ENCODE measurements at places on chromosomes 7 and 10. TPM values are rescaled to one million over a fixed set of nuclear protein-coding genes. Genes with fewer than 3 reads are reported as not detected.

PIP gene
- total RNA-seq: not detected

CDNF gene
- 1.8 TPM for total RNA-seq

SFTPA1 gene
- not detected for total RNA-seq

GSTO2 gene
- 2.3 TPM for total RNA-seq

PNLIPRP3 gene
- total RNA-seq: not detected

PLA2G12B gene
- total RNA-seq: not detected

CADPS2 gene
- total RNA-seq: not detected

GRCh38 chr7:107846324-107846723 lies 43.3 kb upstream of the SLC26A3 start:
- no peaks in the 10 kb centered on the region for H3K4me1 ChIP-seq
- H3K27me3 ChIP-seq: no peaks in the 10 kb centered on the region
- DNase-seq: no peak
- H3K4me3 ChIP-seq: no peak overlapping the region
- no peaks in the 10 kb centered on the region for H3K36me3 ChIP-seq

DNA sequence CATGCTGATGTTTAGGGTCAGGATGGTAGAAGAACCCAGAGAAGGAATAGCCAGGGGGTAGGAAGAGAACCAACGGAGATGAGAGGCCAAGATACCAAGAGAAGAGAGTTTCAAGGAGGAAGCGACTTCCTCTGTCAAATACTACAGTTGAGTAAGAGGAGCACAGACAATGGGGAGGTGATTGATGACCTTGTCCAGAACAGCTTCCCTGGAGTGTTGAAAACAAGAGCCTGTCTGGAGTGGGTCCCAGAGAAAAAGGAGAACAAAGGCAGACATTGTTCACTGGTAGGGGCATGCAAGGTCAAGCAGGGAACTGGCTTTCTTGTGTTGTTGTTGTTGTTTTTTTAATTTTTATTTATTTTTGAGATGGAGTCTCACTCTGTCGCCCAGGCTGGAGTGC lies 9.6 kb upstream of the TRIM56 start:
- H3K4me1 ChIP-seq: peaks cover 4% of the 10 kb centered on the region
- no peaks in the 10 kb centered on the region for H3K27me3 ChIP-seq
- DNase-seq: no peak
- no peak overlapping the region for H3K4me3 ChIP-seq
- no peaks in the 10 kb centered on the region for H3K36me3 ChIP-seq

- H3K27me3 ChIP-seq: no peaks in the 10 kb centered on the region
- H3K27ac ChIP-seq: peak overlapping the region; percentile 75
- H3K4me1 ChIP-seq: peaks cover 19% of the 10 kb centered on the region
- H3K4me3 ChIP-seq: peak overlapping the region; percentile 1
Observed at GRCh38 chr7:47937065-47937687, 11.1 kb downstream of the PKD1L1 start.

DNA sequence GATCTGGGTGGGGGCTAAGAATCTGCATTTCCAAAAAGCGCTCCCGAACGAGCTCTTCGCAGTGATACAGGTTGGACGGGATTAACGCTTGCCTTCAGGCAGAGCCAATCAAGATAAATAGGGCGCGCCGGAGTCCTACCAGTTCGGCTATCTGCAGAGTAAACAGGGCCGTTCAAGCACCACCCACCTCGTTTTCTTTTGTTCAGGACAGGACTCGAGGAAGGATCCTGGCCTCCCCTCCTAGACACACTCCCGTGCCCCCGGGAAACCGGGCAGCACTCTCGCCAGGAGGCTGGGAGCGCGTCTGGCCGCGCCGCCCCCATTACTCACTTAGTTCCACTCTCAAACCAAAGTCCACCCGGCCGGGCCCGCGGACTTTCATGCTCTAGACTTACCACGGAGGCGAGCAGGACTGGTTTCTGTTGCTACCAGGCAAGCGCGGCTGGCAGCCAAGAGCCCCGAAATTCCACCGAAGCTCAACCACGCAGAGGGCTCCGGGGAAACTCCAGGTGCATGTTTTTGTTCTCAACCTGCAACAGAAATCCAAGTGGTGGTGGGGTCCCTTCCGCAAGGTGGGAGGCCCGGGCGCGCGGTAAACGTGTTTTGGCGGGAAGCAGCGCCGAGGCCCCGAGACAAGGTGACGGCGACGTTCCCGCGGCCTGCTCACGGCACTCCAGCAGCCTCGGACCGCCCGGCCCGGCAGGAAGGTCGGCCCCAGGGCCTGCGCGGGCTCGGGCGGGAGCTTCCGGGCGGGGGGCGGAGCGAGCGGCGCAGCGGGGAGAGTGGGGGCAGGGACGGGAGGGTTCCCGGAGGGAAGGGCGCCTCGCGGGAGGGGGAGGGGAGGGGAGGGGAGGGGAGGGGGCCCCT lies 12.7 kb downstream of the HNRNPF start:
- peak overlapping the region; percentile 81 for H3K4me3 ChIP-seq
- peaks cover 86% of the 10 kb centered on the region for H3K36me3 ChIP-seq
- peak overlapping the region; percentile 100 for H3K27ac ChIP-seq
- no peaks in the 10 kb centered on the region for H3K27me3 ChIP-seq
- DNase-seq: peak; percentile 88

GRCh38 chr7:143287339-143287934 lies 714 bp upstream of the CASP2 start:
- peak overlapping the region; percentile 93 for H3K4me3 ChIP-seq
- peak overlapping the region; percentile 97 for H3K27ac ChIP-seq
- H3K36me3 ChIP-seq: peaks cover 33% of the 10 kb centered on the region
- H3K4me1 ChIP-seq: peaks cover 45% of the 10 kb centered on the region

DNA sequence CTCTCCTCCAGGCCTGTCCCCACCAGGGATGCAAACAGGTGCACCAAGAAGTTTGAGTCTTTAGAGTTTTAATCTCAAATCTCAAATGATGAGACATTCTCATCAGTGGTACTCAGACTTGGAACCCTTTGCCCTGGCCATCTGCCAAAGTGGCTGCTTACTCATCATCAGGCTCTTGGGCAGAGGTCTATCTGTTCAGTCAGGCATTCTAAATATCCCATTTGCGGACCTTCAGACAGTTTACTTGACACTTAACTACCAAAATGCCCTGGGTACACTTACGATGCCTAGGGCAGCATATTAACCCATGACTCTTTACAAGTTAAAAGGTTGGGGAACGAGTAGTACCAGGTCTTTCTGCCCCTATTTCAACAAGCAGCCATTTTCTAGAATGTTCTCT lies 61.2 kb upstream of the YAE1 start:
- peaks cover 9% of the 10 kb centered on the region for H3K4me1 ChIP-seq
- H3K36me3 ChIP-seq: no peaks in the 10 kb centered on the region
- H3K27me3 ChIP-seq: peaks cover 14% of the 10 kb centered on the region
- H3K4me3 ChIP-seq: no peak overlapping the region

DNA sequence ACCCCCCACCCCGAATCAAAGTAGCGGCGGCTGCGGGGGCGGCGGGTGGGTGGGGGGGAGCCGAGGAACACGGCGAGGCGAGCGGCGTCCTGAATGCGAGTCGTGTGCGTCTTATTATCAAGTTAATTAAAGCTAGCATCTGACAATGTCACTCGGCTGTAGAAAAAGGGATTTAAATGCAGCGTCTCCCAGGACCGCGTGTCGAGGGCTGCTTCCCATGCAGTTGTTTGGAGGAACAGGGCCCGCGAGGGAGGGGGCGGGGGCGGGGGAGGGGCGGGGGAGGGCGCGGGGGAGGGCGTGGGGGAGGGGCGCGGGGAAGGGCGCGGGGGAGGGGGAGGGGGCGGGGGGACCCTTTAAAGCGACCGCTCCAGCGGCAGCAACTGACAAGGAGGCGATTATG lies 2.7 kb upstream of the UNCX start:
- no peak overlapping the region for H3K4me3 ChIP-seq
- no peak for DNase-seq
- peaks cover 6% of the 10 kb centered on the region for H3K36me3 ChIP-seq
- peaks cover 64% of the 10 kb centered on the region for H3K27me3 ChIP-seq
- peaks cover 16% of the 10 kb centered on the region for H3K4me1 ChIP-seq

DNA sequence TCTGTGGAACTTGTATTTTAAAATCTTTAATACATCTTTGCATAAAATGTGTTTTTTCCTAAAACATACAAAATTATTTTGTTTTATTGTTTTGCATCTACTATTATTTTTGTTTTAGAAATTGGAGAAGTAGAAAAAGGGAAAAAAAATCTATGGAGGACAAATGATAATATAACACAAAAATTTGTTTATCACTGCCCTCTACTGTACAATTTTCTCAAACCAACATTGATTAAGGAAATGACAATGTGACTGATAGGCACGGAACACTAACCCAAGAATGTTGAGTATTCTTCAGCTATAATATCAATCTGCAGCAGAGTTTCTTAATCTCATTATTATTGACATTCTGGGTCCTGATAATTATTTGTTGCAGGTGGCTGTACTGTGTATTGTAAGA lies 9.5 kb upstream of the ING3 start:
- H3K27me3 ChIP-seq: no peaks in the 10 kb centered on the region
- no peaks in the 10 kb centered on the region for H3K4me1 ChIP-seq
- H3K36me3 ChIP-seq: no peaks in the 10 kb centered on the region
- no peak for DNase-seq
- H3K4me3 ChIP-seq: no peak overlapping the region

DNA sequence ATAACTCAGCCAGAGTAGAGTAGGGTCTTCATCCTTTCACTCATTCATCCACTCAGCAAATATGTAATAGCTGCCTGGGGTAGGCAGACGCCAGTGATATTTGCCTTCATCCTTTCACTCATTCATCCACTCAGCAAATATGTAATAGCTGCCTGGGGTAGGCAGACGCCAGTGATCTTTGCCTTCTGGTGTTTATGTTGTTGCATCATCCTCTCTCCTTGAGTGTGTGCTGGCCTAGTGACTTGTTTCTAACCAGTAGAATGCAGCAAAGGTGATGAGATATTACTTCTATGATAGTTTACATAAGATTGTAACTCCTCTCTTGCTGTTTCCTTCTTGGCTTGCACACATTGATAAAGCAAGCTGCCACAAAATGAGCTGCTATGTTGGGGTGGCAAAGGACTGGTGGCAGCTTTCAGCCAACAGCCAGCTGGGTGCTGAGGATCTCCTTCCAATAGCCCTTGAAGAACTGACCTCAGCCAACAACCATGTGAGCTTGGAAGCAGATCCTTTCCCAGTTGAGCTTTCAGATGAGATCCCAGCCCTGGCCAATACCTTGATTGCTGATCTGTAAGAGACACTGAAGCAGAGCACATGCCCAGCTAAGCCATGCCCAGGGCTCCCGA lies 23.2 kb upstream of the MTPN start:
- no peaks in the 10 kb centered on the region for H3K36me3 ChIP-seq
- no peak overlapping the region for H3K27ac ChIP-seq
- no peak for DNase-seq
- no peak overlapping the region for H3K4me3 ChIP-seq
- no peaks in the 10 kb centered on the region for H3K27me3 ChIP-seq
- peaks cover 3% of the 10 kb centered on the region for H3K4me1 ChIP-seq

- no peak overlapping the region for H3K4me3 ChIP-seq
Observed at GRCh38 chr10:132097609-132098377, 32.0 kb downstream of the JAKMIP3 start.

DNA sequence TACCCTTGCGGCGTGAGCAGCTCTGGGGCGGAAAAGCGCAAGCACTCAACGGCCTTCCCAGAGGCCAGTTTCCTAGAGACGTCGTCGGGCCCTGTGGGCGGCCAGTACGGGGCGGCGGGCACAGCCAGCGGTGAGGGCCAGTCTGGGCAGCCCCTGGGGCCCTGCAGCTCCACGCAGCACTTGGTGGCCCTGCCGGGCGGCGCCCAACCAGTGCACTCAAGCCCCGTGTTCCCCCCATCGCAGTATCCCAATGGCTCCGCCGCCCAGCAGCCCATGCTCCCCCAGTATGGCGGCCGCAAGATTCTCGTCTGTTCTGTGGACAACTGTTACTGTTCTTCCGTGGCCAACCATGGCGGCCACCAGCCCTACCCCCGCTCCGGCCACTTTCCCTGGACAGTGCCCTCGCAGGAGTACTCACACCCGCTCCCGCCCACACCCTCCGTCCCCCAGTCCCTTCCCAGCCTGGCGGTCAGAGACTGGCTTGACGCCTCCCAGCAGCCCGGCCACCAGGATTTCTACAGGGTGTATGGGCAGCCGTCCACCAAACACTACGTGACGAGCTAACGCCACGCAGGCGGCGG lies 12.6 kb downstream of the TRIM8 start:
- no peaks in the 10 kb centered on the region for H3K27me3 ChIP-seq
- peaks cover 37% of the 10 kb centered on the region for H3K36me3 ChIP-seq
- no peak overlapping the region for H3K4me3 ChIP-seq
- peaks cover 57% of the 10 kb centered on the region for H3K4me1 ChIP-seq

DNA sequence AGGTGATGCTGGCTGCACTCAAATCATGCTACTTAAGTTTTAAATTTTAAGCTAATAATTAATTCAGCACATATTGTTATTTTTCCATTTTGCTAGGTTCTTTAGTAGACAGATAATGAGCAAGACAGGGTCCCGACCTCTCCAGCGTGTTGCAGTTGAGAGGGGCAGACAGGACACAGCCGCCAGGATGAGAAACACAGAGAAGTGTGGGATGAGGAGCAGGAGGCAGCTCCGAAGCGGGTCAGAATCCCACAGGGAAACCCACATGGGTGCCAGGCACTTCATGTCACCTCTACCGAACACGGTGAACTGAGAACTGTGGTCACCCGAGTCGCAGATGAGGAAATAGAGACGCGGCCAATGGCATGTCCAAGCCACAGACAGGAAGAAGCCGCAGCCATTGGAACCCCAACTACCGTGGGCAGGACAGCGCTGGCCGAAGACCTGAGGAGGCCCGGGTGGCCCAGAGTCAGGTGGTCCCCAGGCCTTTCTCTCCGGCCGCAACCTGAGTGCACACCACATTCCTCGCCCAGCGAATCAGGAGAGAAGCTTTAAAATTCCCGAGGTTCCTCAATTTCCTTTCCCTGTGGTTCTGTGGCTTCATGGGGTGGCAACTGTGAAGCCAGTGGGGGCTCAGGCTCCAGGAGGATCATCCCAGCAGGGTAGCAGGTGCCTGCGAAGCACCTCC lies 213.0 kb downstream of the DNAJB6 start:
- DNase-seq: no peak
- H3K4me3 ChIP-seq: no peak overlapping the region
- H3K36me3 ChIP-seq: no peaks in the 10 kb centered on the region
- H3K4me1 ChIP-seq: peaks cover 3% of the 10 kb centered on the region
- H3K27ac ChIP-seq: no peak overlapping the region
- no peaks in the 10 kb centered on the region for H3K27me3 ChIP-seq

DNA sequence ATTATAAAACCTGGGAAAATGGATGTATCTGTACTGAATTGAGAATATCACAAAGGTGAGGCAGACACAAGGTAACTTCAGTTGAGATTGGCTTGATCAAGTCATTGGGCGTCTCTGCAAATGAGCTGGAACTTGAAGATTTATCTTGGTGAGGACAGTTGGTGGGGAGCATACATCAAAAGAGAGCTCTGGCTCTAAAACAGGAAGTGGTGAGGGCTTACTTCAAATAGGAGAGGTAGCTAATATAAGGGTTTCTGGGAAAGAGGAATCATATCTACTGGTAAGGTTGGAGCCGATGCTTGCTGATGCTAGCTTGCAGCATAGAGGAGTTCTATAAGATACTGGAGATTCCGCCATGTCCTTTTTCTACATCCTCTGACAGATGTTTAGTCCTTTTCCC lies 39.9 kb upstream of the FGL2 start:
- no peak overlapping the region for H3K27ac ChIP-seq
- peaks cover 14% of the 10 kb centered on the region for H3K4me1 ChIP-seq
- no peaks in the 10 kb centered on the region for H3K27me3 ChIP-seq
- H3K36me3 ChIP-seq: peaks cover 3% of the 10 kb centered on the region

All from activated CD4-positive, alpha-beta memory T cell treated with anti-CD3 and anti-CD28 coated beads for 36 hours (primary cell).